ENCODE measurements at places on chromosomes 12 and 14. TPM values are rescaled to one million over a fixed set of nuclear protein-coding genes. Genes with fewer than 3 reads are reported as not detected.

CATSPERB gene
- total RNA-seq, result not detected

TMEM229B gene
- total RNA-seq, result 1.0 TPM

SNRPF gene
- 17.7 TPM for total RNA-seq

ANKRD33 gene
- not detected for total RNA-seq

KRT74 gene
- not detected for total RNA-seq

RIMBP2 gene
- total RNA-seq, result 0.18 TPM

FAM186B gene
- total RNA-seq, result 0.28 TPM

RTL1 gene
- total RNA-seq, result not detected

CCDC177 gene
- total RNA-seq, result under 0.01 TPM

MIP gene
- total RNA-seq, result not detected

NR1H4 gene
- 0.37 TPM for total RNA-seq

RBP5 gene
- not detected for total RNA-seq

AVPR1A gene
- total RNA-seq, result under 0.01 TPM

MSI1 gene
- total RNA-seq, result not detected

PIANP gene
- total RNA-seq, result not detected

OTX2 gene
- not detected for total RNA-seq

CD27 gene
- 0.14 TPM for total RNA-seq

PDE3A gene
- total RNA-seq, result 8.9 TPM

SYCP3 gene
- 0.14 TPM for total RNA-seq

AREL1 gene
- 24.4 TPM for total RNA-seq

ANO4 gene
- total RNA-seq, result 2.4 TPM

FOXG1 gene
- total RNA-seq, result under 0.01 TPM

FOXM1 gene
- 1.8 TPM for total RNA-seq

RILPL2 gene
- total RNA-seq, result 6.8 TPM

AHNAK2 gene
- 59.3 TPM for total RNA-seq

TRAF3 gene
- total RNA-seq, result 23.6 TPM

MYF5 gene
- total RNA-seq, result not detected

NINJ2 gene
- 3.1 TPM for total RNA-seq

TMEM19 gene
- total RNA-seq, result 31.3 TPM

VRTN gene
- not detected for total RNA-seq

ASB2 gene
- 0.28 TPM for total RNA-seq

PPP4R4 gene
- total RNA-seq, result 1.7 TPM

SERPINA10 gene
- total RNA-seq, result not detected

SP1 gene
- total RNA-seq, result 21.7 TPM

OR6C75 gene
- total RNA-seq, result not detected

CFAP54 gene
- total RNA-seq, result 1.4 TPM

LRCOL1 gene
- not detected for total RNA-seq

KITLG gene
- 33.9 TPM for total RNA-seq

TRMT5 gene
- total RNA-seq, result 11.8 TPM

TAS2R46 gene
- 1.8 TPM for total RNA-seq

NFE2 gene
- 0.28 TPM for total RNA-seq

RASSF9 gene
- 0.85 TPM for total RNA-seq

RASSF8 gene
- 105 TPM for total RNA-seq

TMPRSS12 gene
- total RNA-seq, result not detected

MGST1 gene
- 69.8 TPM for total RNA-seq

OR4N5 gene
- not detected for total RNA-seq

KLRC3 gene
- not detected for total RNA-seq

CNTN1 gene
- 0.65 TPM for total RNA-seq

RDH16 gene
- 0.14 TPM for total RNA-seq

ANO2 gene
- total RNA-seq, result 0.18 TPM

SDR9C7 gene
- not detected for total RNA-seq

RTN1 gene
- total RNA-seq, result 1.6 TPM

DPY19L2 gene
- total RNA-seq, result 1.8 TPM

IFNG gene
- not detected for total RNA-seq

SALL2 gene
- 1.7 TPM for total RNA-seq

KRT85 gene
- not detected for total RNA-seq

CAPS2 gene
- 6.7 TPM for total RNA-seq

SPIC gene
- total RNA-seq, result not detected

RHEBL1 gene
- total RNA-seq, result not detected

Measured in smooth muscle cell of bladder (primary cell).